Kidney epithelial cell (primary cell): ENCODE measurements at places on chromosomes 12 and 14. TPM values are rescaled to one million over a fixed set of nuclear protein-coding genes. Genes with fewer than 3 reads are reported as not detected.

NUDT14 gene
- 73.0 and 87.4 TPM in 2 replicates for total RNA-seq

LRP1-AS gene
- not detected in 2 replicates for total RNA-seq

CLEC12A gene
- total RNA-seq = not detected in 2 replicates

LTBP2 gene
- total RNA-seq = 69.5 and 81.5 TPM in 2 replicates

CYP27B1 gene
- 4.3 and 5.2 TPM in 2 replicates for total RNA-seq

KIF26A gene
- total RNA-seq = 0.21 and 0.48 TPM in 2 replicates

FANCM gene
- total RNA-seq = 1.4 and 4.6 TPM in 2 replicates

ACSS3 gene
- 5.5 and 9.2 TPM in 2 replicates for total RNA-seq

ESPL1 gene
- total RNA-seq = 2.2 and 4.0 TPM in 2 replicates

FBLN5 gene
- total RNA-seq = 4.8 and 6.0 TPM in 2 replicates

PPP1R36 gene
- total RNA-seq = 0.75 and 1.2 TPM in 2 replicates

PRR13 gene
- total RNA-seq = 82.7 and 91.4 TPM in 2 replicates

NKX2-1 gene
- total RNA-seq = not detected in 2 replicates

SLC35E3 gene
- 4.3 and 11.4 TPM in 2 replicates for total RNA-seq

SLCO1B1 gene
- not detected in 2 replicates for total RNA-seq

CPNE8 gene
- 6.4 and 8.0 TPM in 2 replicates for total RNA-seq

NR4A1 gene
- 9.2 and 11.2 TPM in 2 replicates for total RNA-seq

LPAR5 gene
- total RNA-seq = 3.8 and 5.2 TPM in 2 replicates

OR6C6 gene
- not detected in 2 replicates for total RNA-seq

RERGL gene
- total RNA-seq = not detected in 2 replicates

SMIM41 gene
- total RNA-seq = 0.34 TPM in 1 of 2 replicates, not detected in the other

PROX2 gene
- total RNA-seq = not detected in 2 replicates

CEBPE gene
- not detected in 2 replicates for total RNA-seq

TESPA1 gene
- not detected in 2 replicates for total RNA-seq

TPH2 gene
- not detected in 2 replicates for total RNA-seq

GALNT6 gene
- total RNA-seq = 35.0 and 45.7 TPM in 2 replicates

ADAM21 gene
- 0.08 and 0.34 TPM in 2 replicates for total RNA-seq

ZDHHC22 gene
- total RNA-seq = 0.21 TPM in 1 of 2 replicates, not detected in the other

CLEC2B gene
- 0.50 TPM in 1 of 2 replicates, not detected in the other for total RNA-seq

KRT82 gene
- total RNA-seq = not detected in 2 replicates

YAF2 gene
- total RNA-seq = 15.7 and 26.9 TPM in 2 replicates

ACACB gene
- 0.84 and 1.9 TPM in 2 replicates for total RNA-seq

STRAP gene
- total RNA-seq = 167 and 188 TPM in 2 replicates

LUM gene
- total RNA-seq = 0.67 and 1.5 TPM in 2 replicates

KCNJ8 gene
- total RNA-seq = 0.25 and 0.27 TPM in 2 replicates

BAZ2A gene
- 37.9 and 49.9 TPM in 2 replicates for total RNA-seq

ANO2 gene
- total RNA-seq = 0.48 and 1.5 TPM in 2 replicates
